ENCODE measurements at places on chromosomes 6 and 20. TPM values are rescaled to one million over a fixed set of nuclear protein-coding genes. Genes with fewer than 3 reads are reported as not detected.

- no peak for DNase-seq
Observed at GRCh38 chr20:57179265-57179664, 87.2 kb downstream of the BMP7 start.

- no peak for DNase-seq
Observed at GRCh38 chr6:152298055-152298647, 339.0 kb downstream of the SYNE1 start.

- DNase-seq = peak; percentile 75
Observed at GRCh38 chr6:26097268-26097875, 10.1 kb downstream of the HFE start.

- DNase-seq = no peak
Observed at GRCh38 chr6:88535306-88535705, 369.2 kb upstream of the CNR1 start.

DNA sequence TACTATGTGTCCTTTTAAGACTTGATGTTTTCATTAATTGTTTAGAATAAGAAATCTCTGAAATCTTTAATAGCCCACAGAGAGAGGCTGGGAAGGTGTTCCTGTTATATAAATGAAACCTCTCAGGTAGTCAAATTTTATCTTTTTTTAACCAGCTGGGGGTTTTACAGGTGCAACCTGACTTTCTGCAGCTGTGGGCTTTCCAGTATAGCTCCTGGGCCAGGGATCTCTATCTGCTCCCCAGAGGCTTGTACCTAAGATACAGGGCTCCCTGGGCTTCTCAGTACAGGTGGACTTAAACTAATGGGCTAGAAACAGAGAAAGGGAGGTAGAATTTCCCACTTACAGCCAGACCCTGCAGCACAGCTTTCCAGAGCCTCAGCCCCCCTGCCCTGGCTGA is 49.4 kb downstream of the HLA-C start:
- no peak for DNase-seq

- no peak for DNase-seq
Observed at GRCh38 chr6:137552809-137553208, 58.6 kb upstream of the OLIG3 start.

- DNase-seq = no peak
Observed at GRCh38 chr6:167507376-167507945, 182.6 kb downstream of the TTLL2 start.

- DNase-seq = no peak
Observed at GRCh38 chr6:7896465-7896987, 14.1 kb downstream of the TXNDC5 start.

GRCh38 chr20:49863666-49864065 is 51.0 kb downstream of the SLC9A8 start:
- DNase-seq = no peak

DNA sequence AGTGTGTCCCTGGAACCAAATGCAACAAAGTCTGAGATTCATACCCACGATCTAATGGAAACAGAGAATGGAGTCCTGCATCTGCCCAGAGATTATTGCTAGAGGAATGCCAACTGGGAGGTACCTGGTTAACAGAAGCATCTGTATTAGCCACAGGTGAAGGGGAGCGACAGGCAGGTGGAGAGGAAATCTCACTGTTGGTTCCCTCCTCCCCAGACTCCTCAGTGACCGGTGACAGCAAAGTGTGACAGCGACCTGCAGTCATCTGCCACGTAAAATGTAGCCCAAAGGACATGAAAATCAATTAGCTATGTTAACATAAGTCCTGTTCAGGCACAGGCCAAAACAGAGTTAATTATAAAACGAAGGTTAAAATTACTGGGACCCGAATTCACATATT is 336.6 kb downstream of the SYNE1 start:
- DNase-seq = no peak

GRCh38 chr6:2919401-2919800 is 16.3 kb upstream of the SERPINB9 start:
- no peak for DNase-seq

DNA sequence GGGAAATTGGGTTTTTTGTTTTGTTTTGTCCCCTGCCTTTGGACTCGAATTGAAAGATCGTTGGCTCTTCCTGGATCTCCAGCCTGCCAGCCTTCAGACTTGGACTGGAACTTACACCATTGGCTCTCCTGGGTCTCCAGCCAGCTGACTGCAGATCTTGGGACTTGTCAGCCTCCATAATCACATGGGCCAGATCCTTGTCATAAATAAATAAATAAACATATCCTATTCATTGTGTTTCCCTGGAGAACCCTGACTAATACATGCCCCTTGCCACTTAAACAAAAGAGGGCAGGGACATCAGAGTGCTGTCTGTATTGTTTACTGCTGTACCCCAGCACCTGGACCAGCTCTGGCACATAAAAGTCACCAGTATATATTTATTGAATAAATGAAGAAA is 101.5 kb downstream of the CAP2 start:
- no peak for DNase-seq

GRCh38 chr6:163398115-163398514 is 16.4 kb upstream of the QKI start:
- DNase-seq = no peak

DNA sequence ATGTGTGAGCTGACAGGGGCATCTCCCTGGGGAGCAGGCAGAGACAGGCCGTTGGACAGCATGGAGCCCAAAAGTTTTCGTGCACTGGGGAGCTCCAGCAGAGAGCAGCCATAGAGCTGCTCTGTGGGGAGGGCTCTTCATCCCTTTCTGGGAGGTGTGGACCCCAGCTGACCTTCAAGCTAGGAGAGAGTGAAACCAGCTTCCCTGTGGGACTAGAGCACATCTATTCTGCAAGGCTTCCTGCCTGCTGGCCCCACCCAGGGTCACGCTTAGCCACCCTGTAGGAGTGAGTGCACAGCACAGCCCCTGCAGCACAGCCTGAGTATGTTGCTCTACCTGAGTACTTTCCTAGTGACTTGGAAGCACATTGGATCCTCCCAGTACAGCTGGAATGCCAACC is 183.3 kb downstream of the BCKDHB start:
- no peak for DNase-seq

DNA sequence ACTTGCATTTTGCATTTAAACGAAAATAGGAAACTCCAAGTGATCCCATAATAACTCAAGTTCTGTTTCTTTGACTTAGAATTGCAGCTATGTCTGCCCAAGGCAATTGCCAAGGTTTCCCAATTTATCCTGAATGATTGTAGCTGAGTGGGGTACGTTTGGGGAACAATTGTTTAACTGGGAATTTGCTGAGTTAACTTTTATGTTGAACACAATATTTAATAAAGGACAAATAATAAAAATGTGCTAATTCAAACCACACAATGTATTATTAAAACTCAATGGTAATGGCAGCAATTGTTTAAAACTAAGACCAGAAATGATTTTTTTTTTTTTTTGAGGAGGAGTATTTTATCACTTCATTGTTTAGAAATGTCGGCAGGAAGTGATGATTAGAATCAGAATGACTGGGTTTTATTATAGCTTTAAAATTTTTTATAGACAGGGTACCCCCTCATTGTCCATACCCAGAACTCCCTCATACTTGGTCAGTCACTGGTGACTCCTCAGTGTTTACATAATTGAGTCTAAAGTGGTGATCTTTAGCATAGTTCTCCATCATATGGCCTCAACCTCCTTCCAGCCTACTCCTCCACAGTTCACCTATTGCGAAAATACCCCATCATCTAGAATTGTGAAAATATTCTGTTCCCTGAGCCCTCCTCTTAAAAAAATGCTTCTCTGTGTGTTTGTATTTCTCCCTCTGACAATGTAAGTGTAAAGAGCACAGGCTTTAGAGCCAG is 389.2 kb upstream of the CITED2 start:
- no peak for DNase-seq

DNA sequence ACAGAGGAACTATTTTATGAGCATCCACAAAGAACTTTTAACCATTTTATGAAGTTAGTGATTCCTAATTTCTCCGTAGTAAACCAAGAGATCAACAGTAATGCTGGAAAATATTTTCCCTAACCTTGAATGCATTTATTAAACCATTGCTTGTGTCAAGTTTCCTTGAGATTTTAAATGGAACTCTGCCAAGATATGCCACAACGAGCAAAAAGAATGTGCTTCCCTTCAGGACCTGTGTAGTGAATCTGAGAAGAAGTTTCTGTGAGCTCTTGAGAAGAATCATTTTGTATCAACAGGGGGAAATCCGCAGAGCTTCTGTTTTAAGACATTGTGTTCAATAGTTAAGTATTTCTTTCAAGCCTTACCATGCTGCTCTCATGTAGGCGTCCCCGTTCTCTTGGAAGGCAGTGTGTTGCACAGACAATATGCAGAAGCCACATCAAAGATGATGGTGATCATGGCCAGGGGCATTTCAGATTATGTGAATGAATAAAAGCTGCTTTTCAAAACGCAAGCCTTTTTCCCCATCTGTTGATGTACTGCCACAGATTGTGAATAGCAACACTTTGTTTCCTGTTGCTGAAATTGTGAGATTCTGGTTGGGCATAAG is 439.8 kb downstream of the BMP2 start:
- no peak for DNase-seq

GRCh38 chr6:151974061-151974617 is 166.7 kb downstream of the ESR1 start:
- no peak for DNase-seq

DNA sequence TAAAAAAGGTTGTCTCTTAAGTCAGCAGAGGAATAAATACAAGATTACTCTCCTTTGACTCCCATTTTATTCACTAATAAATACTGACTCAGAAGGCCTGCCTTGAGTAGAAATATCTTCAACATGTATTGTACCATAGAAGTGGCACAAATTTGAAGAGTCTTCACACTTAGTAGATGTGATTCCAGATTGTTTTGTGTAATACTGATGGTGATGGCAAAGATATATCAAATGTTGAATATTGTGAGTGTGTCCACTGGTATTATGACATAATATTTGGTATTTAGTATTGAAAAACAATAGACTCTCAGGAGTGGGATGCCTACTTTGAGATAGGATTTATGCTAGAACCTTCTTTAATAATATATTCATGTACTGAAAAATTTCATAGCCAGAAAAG is 7.0 kb downstream of the ADGRB3 start:
- no peak for DNase-seq

- DNase-seq = no peak
Observed at GRCh38 chr20:49889001-49889934, 26.1 kb downstream of the SPATA2 start.

GRCh38 chr20:57282670-57283361 is 16.4 kb upstream of the BMP7 start:
- DNase-seq = peak; percentile 80

GRCh38 chr6:146028252-146028795 is 538 bp upstream of the GRM1 start:
- peak; percentile 73 for DNase-seq

DNA sequence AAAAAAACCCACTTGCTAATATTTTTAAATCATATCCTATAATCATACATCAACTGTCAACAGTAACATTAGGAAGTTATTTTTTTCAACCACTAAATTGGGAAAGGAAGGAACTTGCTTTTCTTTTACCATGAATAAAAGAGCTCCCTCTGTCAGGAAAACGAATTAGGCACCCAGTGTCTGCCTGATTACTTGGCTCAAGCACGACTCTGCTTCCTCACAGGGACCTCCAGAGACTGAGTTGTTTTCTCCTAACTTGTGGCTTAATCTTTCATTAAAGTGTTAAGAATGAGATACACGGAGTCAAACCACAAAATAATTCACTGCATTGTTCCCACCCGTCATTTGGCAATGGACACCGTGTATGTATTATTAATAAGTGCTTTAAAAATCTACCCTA is 1405.1 kb upstream of the EYS start:
- DNase-seq = no peak

GRCh38 chr20:31577194-31577593 is 27.9 kb upstream of the ID1 start:
- DNase-seq = no peak

- peak; percentile 41 for DNase-seq
Observed at GRCh38 chr20:9258901-9259300, 190.0 kb downstream of the PLCB4 start.

DNA sequence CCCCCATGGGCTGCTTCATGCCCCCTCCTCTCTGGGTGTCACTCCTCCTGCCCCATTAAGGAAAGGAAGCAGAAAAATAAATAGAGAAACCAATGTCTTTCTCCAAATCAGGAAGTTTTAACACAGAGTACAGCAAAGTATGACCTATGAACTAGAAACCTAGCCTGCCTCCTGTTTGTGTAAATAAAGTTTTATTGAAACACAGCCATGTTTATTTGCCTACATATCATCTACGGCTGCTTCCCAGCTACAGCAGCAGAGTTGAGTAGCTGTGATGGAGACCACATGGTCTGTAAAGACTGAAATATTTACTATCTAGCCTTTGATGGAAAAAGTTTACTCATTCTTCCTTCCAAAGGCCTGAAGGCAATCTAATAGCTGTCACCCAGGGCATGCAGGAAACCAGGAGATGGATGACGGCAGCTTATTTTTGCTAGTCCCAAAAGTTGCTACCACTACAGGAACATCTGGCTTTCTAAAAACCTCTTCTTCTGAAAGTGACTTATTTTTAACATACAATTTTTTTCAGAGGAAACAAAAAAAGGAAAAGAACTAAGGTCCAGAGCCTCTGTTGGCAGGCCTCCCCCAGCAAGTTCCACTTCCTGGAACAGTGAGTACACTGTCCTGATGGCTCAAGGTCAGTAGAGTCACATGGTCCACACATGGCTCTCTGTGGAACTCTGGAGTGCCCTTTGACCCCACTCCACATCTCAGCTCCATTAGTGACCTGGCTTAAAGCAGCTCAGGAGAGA is 287.8 kb downstream of the PTPRT start:
- DNase-seq = peak; percentile 44

- DNase-seq = no peak
Observed at GRCh38 chr20:9600562-9600961, 86.2 kb downstream of the LAMP5 start.

GRCh38 chr20:18288749-18289267 is 481 bp downstream of the ZNF133 start:
- no peak for DNase-seq

DNA sequence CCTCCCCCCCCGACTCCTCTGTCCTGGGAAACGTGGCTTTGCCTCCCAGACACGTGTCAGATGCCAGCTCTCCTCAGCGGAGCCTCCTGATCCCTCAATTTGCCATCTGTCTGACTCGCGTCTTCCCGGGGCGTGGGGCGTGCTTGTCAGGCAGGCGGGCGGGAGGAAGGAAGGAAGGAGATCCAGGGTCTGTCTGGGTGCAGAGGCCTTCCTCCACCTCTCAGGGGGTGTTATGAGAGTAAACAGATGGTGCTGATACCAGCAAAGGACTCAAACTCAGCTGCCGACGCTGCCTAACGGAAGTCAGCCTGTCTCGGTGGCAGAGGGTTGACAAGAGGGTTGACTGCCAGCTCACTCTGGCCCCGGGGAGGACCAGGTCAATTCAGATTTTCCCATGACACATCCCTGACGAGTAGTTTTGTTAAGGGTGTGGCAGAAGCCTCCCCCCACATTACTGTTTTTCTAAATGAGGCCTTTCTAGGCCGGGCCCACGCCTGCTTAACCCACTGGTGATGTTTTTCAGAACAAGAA is 17.0 kb downstream of the UQCC2 start:
- peak; percentile 70 for DNase-seq

GRCh38 chr6:107717781-107718180 is 106.3 kb downstream of the SCML4 start:
- no peak for DNase-seq

GRCh38 chr6:106390088-106390487 is 29.6 kb downstream of the CRYBG1 start:
- DNase-seq = no peak

The MPIG6B gene
- total RNA-seq = 0.09 TPM

The OXT gene
- 0.66 TPM for total RNA-seq

The HS3ST5 gene
- total RNA-seq = 0.58 TPM

The HLA-DRB1 gene
- 16.8 TPM for total RNA-seq

The HRH3 gene
- total RNA-seq = 0.35 TPM

The TNFRSF6B gene
- total RNA-seq = 1.6 TPM

The C6orf132 gene
- total RNA-seq = 0.53 TPM

The OOEP gene
- total RNA-seq = not detected

The NFATC2 gene
- 3.8 TPM for total RNA-seq

The GABRR2 gene
- 0.53 TPM for total RNA-seq

The PNLDC1 gene
- 0.22 TPM for total RNA-seq

The PRICKLE4 gene
- 2.6 TPM for total RNA-seq

The FAM83D gene
- 5.7 TPM for total RNA-seq
